ENCODE measurements at places on chromosomes 1 and 21.

DNA sequence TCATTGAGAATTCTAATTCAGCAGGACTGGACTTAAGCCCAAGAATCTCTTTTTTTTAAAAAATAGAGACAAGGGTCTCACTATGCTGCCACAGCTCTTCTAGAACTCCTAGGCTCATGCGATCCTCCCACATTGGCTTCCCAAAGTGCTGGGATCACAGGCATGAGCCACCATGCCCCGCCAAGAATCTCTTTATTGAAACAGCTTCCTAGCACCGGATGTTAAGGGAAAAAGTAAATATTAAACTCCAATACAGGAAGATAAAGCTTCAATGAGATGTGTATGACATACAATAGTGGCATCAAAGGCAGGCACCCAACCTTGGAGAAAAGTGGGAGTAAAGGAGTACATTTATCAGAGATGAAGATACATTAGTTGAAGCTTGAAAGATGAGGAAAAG lies 25.5 kb downstream of the PUM1 start:
- no peak for DNase-seq

DNA sequence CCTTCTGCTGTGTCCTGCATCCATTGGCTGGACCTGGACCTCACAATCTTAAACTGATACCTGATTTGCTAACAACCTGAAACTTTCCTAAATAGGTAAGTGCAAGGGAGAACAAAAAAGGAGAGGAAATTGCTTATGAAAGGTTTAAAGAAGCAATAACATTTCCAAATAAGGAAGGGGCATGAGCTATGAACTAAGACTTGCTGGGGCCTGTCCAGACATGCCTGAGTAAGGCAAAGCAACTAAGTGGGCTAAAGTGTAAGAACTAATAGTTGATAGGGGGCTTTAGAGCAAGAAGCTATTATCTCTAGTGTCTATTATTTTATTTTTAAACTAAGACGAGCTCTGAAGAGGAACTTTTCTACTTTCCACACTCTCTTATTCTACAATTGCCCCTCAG lies 11.6 kb downstream of the JMJD4 start:
- DNase-seq, result no peak

- DNase-seq, result no peak
These were observed 35.9 kb downstream of the ACTL8 start for GRCh38 chr1:17791055-17791390.

DNA sequence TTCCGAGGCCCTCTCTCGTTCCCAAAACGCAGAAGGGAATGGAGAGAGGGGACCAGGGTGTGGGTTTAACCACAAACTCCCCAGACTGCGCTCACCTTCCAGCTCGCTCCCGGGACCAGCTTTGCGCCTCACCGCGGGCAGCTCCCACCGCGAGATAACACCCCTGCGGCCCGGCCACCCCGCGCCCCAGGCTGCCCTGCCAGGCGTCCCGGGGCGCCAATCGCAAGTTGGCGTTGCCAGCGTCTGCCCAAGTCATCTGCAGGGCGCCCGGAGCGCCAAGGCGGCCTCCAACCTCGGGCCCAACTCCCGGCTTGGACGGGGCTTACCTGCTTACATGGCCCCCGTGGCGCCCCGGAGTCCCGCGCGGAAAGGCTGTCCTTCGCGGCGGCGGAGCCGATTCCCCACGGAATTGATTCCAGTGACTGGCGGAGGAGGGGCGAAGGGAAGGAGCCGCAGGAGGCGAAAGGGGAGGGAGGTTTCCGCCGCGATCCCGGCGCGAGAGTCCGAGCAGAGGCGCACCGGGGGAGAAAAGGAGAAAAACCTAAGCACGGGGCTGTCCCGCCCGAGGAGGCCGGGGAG lies 456 bp downstream of the PTPN14 start:
- DNase-seq, result peak; percentile 67

- DNase-seq, result no peak
These were observed 3.1 kb upstream of the CDKN2C start for GRCh38 chr1:50966991-50967390.

DNA sequence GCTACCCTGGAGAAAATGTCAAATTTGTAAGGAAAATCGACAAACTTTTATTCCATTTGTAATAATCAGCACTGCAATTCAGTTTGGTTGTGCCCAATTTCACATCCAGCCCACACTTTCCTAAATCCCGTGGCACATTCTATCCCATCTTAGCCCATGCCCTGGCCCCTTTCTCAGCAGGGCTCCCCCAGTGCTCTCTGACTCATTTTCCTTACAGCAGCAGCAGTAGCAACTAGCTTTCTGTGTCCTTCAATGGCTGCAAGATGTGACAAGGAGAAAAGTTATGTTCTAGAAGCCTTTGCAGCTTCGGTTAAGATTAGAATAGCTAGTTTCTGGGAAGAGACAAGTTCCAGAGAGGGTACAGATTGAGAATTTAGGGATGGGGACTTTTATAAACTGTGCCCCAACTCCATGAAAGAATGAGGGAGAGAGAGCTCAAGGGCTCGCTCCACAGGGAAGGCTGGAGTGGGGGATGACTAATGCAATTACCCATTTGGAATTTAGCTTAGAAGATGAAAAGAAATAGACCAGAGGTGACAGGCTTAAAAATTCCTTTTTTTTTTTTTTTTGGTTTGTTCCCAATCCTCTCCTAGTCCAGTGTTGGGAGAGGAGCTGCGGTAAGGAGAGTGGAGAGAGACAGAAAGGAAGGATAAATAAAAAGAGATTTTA lies 47.0 kb upstream of the POU2F1 start:
- DNase-seq, result no peak

DNA sequence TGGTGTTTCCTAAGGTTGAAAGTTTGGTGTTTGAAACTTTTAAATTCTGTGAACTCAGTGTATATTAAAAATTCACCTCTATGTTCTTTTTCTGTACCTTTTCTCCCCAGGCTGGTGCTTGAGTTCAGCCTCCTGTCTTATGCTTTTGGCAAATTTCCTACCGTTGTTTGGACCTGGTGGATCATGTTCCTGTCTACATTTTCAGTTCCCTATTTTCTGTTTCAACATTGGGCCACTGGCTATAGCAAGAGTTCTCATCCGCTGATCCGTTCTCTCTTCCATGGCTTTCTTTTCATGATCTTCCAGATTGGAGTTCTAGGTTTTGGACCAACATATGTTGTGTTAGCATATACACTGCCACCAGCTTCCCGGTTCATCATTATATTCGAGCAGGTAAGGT lies 24.9 kb upstream of the AXDND1 start:
- no peak for DNase-seq

DNA sequence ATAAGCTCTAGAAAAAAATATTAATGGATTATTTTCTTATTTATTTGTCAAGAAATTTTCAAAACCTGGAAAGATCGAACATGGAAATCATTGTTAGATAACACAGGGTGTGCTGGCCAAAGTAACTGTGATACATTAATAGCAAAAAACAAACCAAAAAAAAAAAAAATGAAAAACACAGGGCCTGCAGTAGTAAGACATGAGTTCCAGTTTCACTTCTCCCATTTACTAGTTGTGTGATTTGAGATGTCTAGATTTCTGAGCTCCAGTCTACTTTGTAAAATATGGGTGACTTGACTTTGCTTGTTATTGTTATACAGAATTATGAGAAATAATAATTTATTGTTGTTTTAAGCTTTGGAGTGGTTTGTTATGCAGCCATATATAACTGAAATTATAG lies 13.6 kb downstream of the FAM177B start:
- no peak for DNase-seq

GRCh38 chr1:177615251-177615650 lies 354.6 kb downstream of the SEC16B start:
- no peak for DNase-seq

DNA sequence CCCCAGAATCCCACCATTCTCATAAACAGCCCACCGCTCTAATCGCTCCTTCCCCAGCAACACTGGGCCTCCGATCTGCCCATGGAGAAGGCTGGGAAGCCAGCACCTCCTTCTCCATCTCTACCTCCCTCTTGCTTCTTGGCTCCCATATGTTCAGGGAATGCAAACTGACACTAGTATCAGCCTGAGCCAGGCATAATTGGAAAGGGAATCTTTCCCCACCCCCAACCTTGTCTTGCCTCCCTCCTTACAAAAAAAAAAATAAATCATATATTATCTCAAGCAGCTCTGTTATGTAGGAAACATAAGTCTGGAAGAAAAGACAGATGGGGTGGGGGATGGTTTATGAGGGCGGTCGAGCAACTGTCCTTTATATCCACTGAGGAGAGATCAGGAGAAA lies 127.2 kb downstream of the NAV1 start:
- DNase-seq, result no peak

- no peak for DNase-seq
These were observed 14.9 kb downstream of the CREG1 start for GRCh38 chr1:167538657-167539056.

DNA sequence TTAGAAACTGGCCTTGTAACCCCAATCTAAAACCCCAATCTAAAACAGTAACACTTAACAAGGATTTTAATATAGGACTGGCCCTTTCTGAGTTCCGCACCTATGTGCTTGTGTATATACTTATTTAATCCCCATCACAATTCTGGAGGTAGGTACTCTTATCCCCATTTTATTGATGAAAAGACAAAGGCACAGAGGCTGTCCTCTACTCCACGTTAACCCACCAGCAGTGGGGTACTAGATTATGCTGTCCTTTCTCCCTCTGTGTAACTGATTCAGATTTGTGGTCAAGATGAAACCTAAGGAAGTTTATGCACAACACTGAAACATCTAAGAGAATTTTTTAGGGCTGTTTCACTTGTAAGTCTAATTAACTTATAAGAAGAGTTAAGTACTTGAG lies 175.3 kb downstream of the RERE start:
- no peak for DNase-seq

- no peak for DNase-seq
These were observed 10.2 kb downstream of the KCNC4 start for GRCh38 chr1:110220324-110220723.

- DNase-seq, result peak; percentile 75
These were observed 5.8 kb upstream of the FAM167B start for GRCh38 chr1:32241001-32241763.

GRCh38 chr1:190084552-190084951 lies 393.1 kb downstream of the BRINP3 start:
- peak; percentile 47 for DNase-seq

DNA sequence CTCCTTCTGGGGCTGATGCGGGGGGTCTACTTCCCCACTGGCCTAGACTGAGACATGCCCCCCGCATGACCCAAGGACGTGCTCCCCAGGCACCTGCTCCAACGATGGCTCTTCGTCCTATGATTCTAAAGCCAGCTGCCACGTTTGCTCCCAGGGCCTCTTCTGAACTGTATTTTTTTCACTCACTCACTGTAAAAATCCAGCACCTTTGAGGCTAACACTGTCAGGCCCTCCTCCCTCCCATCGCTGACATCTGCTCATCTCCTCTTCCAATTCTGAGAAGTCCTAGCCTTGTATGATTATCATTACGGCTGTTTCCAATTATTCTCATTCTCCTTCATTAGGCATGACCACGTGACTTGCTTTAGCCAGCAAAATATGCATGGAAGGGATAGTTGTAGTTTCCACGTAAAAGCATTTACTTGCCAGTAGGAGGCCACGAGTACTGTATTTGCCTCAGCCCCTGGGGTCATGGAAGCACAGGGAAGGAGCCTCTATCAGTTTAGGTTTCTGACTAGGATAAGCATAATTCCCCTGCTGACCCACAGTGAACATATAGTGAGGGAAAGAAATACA lies 19.1 kb upstream of the EDN2 start:
- DNase-seq, result no peak

DNA sequence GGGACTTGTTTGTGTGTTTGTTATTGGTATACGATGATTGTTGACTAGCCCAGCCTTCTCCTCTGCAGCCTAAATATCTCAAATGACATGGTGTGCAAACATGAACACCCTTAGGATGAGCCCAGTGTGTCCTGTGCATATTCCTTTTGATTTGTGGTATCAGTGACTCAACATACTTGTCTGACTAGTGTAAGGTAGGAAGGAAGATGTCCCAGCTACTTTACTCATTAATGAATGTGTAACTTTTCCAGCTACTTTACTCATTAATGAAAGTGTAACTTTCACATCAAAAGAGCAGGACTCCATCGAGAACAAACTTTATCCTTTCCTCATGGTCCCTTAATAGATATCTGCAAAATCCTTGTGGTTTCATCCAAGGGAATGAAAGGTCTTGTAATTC lies 2.7 kb upstream of the ZNF692 start:
- no peak for DNase-seq

DNA sequence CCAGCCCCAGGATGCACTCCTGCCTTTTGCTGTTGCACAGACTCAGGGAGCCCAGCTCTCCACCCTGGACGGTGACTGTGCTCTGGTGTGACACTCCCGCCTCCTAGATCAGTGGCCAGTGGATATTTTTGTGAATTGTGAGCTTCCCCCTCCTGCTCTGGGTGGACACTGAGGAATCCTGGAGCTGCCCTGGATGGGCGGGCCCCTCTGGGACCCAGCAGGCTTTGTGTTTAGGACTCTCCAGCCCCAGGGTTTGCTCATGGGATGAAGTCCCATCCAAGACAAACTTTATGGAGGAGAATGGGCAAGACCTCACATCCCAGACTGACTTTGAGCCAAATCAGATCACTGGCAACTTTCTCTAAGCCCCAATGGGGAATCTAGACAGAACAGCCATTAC lies 16.1 kb downstream of the SLC6A9 start:
- no peak for DNase-seq

DNA sequence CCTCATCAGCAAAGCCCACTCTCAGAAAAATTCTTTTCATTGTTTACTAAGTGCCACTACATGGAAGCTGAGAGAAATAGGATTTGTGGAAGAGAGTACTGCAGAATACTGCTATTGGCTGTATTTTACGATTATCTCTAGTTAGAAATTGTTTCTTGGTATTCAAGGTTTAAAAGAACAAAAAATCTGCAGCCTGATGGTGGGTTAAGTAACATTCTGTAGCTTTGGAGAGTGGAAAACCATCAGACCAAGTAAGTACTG lies 27.3 kb downstream of the PTTG1IP start:
- DNase-seq, result no peak

DNA sequence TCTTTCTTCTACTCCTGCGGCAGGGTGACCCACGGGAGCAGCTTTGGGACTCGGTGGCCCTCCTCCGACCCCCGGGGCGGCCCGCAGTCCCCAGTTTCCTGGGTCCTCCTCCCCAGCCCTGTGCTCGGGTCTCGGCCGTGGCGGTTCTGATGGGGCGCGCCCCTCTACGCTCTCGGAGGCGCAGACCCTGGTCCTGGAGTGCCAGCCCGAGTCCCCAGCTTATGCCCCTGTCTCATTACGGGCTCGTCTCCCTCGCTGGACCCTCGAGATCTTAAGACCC lies 430 bp downstream of the BTG2 start:
- no peak for DNase-seq

- DNase-seq, result no peak
These were observed 35.3 kb upstream of the TENT5B start for GRCh38 chr1:27047914-27048313.

GRCh38 chr21:37139902-37140301 lies 66.8 kb downstream of the TTC3 start:
- no peak for DNase-seq
